ENCODE measurements at places on chromosomes 2 and 18.

DNA sequence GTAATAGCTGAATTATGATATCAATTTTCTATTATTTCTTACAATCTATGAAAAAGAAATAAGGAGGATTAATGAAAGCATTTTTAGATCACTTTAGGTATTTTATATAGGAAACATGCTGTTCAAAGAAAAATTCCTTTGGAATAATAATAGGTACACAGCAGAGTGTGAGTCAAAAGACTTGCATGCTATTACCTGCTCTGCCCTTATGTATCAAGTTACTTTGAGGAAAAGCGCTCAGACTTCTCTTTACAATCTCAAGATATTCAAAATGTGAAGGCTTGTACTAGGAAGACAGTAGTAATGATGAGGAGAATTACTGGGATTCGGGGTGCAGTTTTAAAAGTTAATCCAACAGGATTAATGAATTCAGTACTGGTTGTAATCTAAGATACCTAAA lies 29.1 kb upstream of the RNU4ATAC start:
- no peak for DNase-seq

DNA sequence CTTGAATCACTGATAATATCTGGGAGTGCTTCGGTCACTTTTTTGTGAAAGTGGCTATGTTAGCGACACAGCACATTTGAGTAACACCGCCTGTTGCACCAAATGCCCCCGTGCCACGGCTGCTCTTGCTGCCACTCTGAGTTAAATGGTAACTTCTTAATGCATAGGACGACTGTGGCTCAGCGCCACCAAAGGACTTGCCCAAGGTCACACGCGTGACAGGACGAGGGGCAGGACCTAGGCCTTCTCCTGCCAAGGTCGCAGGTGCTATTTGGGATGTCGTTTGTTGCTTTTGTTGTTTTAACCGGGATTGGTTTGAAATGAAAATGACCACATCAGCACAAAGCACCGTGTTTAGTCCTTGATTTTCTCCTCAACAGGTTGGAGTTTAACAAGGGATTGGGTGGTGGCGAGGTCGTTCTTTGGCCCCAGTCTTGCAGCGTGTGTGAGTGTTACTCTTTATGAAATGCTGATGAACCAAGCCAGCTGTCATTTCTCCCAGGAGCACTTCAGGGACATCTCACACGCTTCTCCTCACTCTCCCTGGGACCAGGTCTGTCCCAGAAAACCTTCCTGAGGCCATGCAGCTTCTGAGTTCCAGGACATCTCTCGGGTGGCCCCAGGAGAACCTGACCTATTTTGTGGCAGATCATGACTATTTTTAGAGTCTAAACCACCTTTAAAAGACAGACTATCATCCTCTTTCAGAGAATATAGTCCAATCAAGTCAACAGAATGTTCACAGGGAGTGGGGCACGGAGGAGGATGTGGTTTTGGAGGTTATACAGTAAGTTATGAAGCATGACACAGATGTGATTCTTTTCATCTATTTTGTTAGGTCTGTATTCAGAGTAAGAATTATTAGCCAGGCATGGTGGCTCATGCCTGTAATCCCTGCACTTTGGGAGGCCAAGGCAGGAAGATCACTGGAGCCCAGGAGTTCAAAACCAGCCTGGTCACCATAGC lies 49.9 kb downstream of the MTCL1 start:
- peak; percentile 40 for DNase-seq

DNA sequence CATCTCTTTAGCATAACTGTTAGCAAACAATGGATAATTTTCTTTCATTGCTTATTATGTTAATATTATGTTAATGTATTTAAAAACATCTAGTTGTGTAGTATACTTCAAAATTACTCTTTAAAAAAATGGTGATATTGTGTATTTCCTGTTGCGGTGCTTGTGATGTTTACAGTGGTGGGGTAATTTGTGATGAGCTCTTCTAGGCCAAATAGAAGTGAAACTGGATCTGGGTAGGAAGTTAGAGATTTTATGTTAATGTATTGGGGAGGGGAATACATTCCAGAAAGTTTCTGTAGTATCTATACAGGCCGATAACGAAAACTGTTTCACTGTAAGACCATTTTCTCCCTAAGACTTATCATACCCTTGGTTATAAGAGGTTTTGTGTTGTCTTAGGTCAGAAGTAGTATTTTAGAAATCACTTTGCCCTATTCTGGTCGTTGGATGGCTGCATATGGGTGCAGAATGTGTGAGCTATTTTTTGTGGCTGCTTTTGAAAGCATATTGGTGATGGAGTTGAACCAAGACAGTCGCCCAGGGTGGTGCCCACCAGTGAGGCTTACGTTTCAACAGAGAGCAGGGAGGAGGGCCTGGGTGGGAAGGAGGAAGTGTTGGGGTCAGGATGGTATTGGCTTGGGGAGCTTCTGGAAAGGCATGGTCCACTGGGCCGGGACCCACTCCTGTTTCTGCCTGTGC lies 5.8 kb downstream of the TSHZ1 start:
- no peak for DNase-seq

DNA sequence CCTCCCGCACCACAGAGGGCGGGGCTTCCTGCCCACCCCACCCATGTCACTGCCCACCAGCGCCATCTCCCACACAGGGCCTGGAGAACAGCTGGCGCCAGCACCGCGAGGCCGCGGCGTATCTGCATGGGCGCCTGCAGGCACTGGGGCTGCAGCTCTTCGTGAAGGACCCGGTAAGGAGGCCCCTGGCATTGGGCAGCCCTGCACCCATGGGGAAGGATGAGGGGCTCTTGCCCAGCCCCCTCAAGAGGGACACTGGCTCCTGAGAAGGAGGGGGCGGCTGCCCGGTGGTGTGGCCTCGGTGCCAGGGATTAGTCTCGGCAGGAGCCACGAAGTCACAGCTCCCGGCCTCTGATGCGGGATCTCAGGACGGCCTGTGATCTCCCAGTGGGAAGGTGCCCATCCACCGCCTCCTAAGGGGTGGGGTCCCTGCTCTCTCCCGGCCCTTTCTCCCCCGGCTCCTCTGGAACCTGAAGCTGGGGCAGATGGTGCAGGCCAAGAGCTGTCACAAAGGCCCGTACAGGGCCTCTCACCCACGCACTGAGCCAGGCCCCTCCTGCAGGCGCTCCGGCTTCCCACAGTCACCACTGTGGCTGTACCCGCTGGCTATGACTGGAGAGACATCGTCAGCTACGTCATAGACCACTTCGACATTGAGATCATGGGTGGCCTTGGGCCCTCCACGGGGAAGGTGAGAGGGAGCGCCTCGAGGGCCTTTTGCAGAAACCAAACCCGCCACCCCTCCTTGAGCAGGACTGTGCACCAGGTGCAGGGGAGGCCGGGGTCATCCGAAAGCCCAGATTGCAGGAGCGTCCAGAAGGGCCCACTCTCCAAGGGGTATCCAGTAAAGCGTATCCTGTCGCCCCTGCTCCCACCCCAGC lies 9.1 kb downstream of the AGXT start:
- DNase-seq: no peak

DNA sequence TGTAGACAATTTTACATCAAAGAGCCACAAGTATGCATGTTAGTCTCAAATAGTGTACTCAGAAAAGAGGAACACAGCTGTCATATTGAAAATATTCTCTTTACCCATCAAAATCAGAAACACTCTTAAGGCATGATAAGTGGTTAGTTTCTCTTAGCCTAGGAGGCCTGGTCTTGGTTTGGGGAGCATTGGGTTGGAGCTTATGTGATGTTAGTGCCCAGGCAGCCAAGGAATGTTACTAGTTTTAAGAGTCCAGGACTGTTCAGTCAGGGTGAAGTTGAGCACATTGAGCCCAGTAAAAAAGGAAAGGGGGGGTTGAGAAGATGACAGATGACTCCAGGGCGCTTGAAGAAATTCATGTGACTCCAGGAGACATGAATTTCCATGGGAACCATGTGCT lies 340.6 kb downstream of the HRH4 start:
- no peak for DNase-seq

DNA sequence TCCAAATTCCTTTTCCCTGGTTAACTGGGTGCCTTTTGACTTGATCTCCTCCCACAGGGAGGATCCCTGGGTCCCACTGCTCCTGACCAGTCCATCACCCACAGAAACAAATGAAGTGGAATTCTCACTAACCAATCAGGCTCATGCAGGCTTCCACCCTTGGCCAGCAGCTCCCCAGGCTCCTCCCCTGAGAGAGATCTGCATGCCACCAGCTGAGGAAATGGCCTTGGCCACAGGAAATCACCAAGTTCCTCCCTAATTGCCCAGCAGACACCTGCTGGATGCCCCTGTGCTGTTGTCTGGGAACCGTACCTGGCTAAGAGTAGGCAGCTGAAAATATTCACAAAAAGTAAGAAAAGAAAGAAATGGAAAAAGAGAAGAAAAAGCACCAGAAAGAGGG lies 207.4 kb downstream of the NCK2 start:
- DNase-seq: no peak

DNA sequence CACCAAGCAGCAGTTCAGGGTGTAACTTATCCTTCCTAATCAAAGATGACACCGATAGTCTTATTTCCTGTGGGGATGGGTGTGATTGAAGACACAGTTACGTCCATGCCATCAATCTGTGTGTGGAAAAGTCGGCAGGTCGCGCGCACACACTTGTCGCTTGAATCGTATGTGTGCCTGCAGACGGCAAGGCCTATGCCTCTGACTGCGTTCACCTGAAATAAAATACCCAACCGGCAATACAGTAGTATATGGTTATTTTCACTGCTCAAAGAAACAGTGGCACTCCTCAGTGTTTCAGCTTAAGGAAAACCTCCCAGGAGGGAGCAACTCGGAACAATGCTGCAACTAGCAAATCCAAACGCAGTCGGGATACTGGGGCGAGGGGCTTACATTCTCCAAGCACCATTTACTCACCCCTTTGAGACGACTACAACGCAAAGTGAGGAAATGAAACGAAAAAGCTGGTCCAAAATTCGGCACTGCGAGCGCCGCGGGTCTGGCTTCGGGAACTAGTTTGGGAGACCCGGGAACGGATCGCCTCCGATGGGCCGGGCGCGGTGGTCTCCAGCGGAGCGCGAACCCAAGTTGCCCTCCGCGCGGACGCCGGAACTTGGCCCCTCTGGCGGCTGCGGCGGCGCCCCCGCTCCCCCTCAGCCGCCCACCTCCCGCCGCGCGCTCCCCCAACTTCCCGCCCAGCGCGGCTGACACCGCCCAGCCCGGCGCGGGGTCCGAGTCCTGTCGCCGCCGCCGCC lies 675 bp downstream of the PRKD3 start:
- peak; percentile 31 for DNase-seq

GRCh38 chr2:80054346-80054675 lies 250.2 kb downstream of the LRRTM1 start:
- no peak for DNase-seq

Data from activated naive CD4-positive, alpha-beta T cell treated with Interleukin-2 at 50 U/mL for 16 hours (primary cell).